Epithelial cell of alveolus of lung (primary cell): ENCODE measurements at places on chromosomes 11 and 22. TPM values are rescaled to one million over a fixed set of nuclear protein-coding genes. Genes with fewer than 3 reads are reported as not detected.

The OR6A2 gene
- total RNA-seq: 0.24 TPM in 1 of 2 replicates, not detected in the other

The KLHL35 gene
- total RNA-seq: 2.5 and 2.6 TPM in 2 replicates

The HEPHL1 gene
- not detected in 2 replicates for total RNA-seq

The AMBRA1 gene
- total RNA-seq: 19.2 and 21.9 TPM in 2 replicates

The TMEM191C gene
- total RNA-seq: 0.13 and 3.8 TPM in 2 replicates

The TPBGL gene
- total RNA-seq: not detected in 2 replicates

The NDUFC2 gene
- 91.5 and 161 TPM in 2 replicates for total RNA-seq

The CHCHD10 gene
- total RNA-seq: 15.6 and 16.9 TPM in 2 replicates

The MAML2 gene
- total RNA-seq: 15.5 and 25.5 TPM in 2 replicates

The SLC5A12 gene
- total RNA-seq: not detected in 2 replicates

The PRR33 gene
- total RNA-seq: not detected in 2 replicates

The C22orf42 gene
- not detected in 2 replicates for total RNA-seq

The UBQLNL gene
- 0.13 and 0.40 TPM in 2 replicates for total RNA-seq

The KRTAP5-2 gene
- total RNA-seq: not detected in 2 replicates

The FAM83F gene
- 1.9 TPM in 1 of 2 replicates, not detected in the other for total RNA-seq

The POU2AF3 gene
- total RNA-seq: 0.26 TPM in 1 of 2 replicates, not detected in the other

The RASSF10 gene
- 0.26 TPM in 1 of 2 replicates, not detected in the other for total RNA-seq
